EH (cell line): ENCODE measurements at places on chromosomes 16 and 17.

DNA sequence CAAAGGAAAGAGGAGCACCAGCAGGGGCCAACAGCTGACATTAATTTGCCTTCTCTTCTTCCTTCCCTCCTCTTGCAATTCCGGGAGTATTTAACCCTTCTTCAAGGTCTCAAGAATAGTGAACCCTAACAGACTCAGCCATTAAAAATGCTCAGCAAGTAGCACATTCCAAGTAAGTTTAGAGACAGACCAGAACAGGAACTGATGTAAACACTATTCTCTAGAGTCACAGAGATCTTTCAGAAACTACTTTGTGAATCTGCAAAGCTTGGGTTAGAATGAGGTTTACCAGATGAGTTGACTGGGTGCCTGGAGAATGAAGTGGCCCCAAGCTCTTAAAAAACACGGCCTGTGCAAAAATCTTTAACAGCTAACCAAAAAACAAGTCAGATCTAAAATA lies 50.9 kb downstream of the TEX2 start:
- peak; percentile 90 for DNase-seq

DNA sequence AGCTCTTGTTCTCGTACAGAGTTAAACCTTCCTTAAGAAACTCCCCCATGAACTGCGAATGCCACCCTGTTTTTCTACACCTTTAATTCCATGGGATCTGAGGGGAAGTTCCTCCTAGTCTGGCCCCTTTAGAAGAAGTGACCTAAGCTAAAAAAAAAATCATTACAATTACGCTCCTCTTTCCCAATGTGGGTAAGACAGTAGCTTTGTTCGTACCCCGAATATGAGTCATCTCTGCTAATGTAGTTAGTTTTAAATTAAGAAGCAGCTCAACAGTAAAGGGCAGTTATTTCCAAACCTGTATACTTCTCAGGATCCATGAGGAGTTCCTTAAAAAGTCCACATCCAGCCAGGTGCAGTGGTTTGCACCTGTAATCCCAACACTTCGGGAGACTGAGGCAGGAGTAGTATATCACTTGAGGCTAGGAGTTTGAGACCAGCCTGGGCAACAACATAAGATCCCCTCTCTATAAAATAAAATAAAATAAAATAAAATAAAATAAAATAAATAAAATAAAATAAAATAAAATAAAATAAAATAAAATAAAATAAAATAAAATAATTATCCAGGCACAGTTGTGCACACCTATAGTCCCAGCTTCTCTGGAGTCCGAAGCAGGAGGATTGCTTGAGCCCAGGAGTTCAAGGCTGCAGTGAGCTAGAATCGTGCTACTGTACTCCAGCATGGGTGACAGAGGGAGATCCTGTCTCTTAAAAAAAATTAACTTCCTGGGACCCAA lies 26.1 kb downstream of the RCVRN start:
- peak; percentile 63 for DNase-seq

DNA sequence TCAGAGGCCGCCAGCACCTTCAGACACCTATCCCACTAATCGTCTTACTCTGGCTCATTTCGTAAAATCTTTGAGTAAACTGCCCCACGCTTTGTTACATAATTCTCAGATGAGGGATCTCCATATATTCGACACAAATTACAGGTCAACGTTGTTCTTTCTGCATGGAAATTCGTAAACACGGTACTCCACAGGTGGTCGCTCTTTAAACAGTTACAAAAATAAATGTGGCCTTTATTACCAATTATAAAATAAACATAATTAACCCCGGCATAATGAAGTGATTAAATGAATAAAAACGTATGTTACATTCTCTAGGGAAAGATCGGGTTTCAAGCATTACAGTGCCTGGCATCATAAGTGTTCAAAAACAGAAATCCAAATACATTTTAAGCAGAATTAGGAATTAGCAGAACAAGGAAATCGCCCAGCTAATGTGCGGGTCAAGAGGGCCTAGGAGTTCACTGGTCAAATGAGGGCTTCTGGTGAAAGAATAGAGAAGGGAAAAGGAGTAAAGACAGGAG lies 943 bp upstream of the PIP4K2B start:
- no peak for DNase-seq

DNA sequence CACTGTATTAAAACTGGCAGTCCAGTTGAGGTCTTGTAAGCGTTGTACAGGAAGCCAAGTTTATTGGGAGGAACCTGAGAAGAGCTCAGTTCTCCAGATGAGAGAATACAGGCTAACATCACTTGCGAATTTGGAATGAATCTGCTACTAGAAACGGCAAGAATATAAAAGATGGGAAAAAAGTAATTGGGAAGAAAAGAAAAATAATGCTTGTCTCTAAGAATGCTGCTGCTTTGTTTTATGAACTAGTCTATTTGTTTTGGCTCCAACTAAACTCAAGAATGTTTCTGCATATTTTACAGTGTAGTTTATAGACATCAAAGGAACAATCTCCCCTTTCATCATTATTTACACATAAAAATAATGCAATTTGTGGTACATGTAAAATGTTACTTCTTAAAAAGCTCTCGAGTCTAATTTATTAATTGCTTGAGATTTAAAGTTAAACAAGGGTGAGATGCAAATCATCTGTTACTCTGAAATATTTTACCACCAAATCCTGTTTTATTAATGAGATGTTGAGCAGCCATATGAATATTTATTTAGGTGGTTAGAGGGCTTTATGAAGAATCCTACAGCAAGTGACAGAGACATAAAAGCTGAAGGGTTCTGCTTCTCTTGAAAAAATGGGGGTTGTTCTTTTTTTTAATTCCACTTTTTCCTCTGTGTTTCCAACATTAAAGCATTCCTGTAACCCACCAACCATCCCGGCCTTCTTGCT lies 162.1 kb upstream of the AXIN2 start:
- peak; percentile 54 for DNase-seq

DNA sequence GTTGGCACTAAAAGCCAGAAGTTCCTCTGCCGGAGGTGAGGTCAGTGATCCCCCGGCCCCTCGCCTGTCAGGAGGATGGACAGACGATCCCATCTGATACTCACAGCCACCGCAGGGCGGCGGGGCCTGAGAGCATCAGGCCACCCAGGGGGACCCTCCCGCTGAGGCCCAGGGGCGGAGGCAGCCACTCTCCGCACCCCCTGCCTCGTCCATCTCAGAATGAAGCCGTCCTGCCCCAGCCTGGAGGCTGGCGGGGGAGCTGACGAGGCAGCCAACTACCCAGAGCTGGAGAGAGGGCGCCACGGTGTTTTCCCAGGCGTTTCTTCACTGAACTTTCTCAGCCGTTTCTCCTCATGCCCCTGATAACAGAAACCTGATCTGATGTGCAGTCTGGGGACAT lies 22.6 kb downstream of the TPSD1 start:
- no peak for DNase-seq
